ENCODE measurements at places on chromosomes 5 and 9.

DNA sequence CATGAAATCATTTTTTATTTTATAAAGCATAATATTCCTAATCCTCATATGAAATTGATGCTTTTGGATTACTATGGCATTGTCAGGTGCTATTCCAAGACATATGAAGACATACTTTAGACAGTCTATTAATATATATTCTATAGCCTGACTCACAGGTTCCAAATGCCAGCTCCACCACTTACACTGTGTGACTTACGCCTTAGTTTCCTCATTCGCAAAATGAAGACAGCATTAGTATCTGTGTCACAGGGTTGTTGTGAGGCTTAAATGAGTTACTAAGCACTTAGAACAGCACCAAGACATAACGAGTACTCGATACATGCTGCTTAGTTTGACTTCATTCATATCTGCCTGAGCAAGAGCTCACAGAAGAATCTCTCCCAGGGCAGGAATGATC lies 132.2 kb upstream of the PTGER4 start:
- no peak for DNase-seq

GRCh38 chr9:86238861-86239770 lies 20.3 kb downstream of the C9orf153 start:
- DNase-seq, result no peak

- DNase-seq, result no peak
Observed at GRCh38 chr9:137307255-137308056, 5.4 kb upstream of the NRARP start.

DNA sequence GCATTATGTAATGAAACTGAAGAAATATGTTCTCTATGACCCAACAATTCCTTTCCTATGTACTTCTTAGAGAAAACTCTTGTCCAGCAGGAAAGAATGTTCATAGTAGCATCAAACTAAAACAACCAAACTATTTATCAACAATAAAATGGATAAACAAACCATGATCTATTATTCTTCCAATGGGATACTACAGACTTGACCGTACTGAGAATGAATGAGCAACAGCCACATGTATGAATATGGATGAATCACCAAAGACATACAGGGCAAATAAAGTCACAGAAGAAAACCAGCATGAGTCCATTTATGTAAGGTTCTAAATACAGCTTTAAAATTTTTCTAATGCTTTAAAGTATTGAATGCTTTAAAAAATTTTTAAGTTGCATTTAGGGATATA lies 73.6 kb upstream of the SUSD1 start:
- no peak for DNase-seq

DNA sequence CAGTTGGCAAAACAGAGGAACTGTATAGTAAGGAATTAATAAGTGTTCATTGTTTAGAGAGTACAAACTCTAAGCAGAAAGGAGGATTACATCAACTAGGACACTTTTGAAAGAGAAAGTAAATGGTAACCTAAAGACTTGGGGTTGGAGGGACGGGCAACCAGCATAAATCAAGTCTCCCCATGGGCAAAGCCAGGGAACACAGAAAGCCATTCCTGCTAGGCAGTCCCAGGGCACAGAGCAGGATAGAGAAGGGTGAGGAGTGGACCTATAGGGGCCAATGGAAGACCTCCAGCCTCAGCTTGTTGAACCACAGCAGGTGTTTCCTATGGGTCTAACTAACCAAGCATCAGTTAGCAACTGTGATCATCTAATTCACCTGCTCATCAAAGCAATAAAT lies 9.2 kb upstream of the ERAP1 start:
- DNase-seq, result no peak

DNA sequence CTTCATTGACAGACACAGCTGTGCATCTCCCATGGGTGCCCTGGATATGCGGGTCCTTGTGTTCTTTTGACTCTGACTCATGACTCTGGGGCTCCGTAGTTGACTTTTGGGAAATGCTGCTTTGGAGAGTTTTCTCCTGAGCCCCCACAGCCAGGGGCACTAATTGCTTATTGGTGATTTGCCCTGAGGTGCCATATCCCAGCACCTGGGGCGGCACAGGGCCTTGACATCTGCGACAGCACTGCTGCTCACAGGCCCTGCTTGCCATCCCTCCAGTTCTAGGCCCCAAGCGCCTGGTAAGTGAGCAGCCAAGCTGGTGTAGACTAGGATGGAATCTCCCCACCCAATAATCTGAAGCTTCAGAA lies 75.1 kb downstream of the AMBP start:
- DNase-seq, result no peak

GRCh38 chr5:80837679-80838078 lies 122.5 kb upstream of the RASGRF2 start:
- DNase-seq, result no peak

- no peak for DNase-seq
Observed at GRCh38 chr5:71925608-71926091, 181.6 kb upstream of the MAP1B start.

DNA sequence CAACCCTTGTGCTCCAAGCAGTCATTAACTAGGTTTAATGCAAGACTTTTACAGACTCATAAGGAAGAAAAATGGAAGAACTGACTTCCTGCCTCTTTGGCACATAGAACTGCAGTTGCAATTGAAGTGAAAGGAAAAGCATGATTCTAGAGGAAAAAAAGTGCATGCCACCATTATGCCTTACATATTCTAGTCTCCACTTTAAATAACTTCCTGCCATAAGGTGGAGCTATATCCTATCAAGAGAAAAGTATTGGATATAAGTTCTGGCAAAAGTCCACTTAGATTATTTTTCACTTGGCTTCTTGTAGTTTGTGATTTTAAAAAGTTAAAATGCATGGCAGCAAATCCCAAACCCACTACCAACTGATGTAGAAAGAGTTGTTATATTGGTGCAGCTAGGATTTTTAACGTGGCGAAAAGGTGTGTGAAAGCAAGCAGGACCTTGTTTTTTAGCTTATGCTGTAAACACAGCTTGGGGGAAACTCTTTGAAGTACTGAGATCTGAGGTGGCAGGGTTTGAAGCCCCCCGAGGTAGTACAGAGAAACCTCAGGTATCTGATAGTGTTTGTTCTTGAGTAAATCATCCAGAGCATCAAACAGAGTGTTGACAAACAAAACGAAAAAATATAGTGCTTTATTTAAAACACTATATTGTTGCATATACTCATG lies 117.9 kb downstream of the ANXA1 start:
- peak; percentile 10 for DNase-seq

- DNase-seq, result no peak
Observed at GRCh38 chr9:128742401-128742800, 18.5 kb upstream of the ZDHHC12 start.

DNA sequence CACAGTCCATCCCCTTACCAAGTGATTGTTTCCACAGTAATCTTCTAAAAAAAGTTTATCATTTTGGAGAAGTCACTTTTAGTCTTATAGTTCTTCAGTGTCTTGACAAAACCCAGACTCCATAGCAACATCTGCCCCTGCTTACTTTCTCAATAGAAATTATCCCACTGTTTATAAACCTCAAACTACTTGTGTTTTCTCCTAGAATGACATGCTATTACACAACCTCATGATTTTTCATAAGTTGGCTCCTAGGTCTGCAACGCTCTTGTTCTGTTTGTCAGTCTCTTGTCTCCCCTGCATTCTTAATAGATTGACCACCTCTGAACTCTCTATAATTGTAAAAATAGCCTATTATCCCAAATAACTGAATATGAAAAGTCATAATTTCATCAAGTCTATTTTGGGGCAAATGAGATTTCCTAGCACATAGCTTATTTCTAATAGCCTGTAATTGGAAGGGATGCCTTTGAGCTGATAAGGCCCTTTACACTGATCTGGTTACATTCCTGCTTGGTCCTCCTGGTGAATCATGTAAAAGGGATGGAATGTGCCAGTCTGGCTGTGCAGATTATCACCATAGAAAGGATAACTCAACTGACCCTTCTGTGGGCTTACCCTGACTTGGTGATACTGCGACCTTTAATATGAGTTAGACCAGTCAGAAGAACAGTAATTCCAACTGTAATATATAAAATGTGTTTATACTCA lies 69.6 kb downstream of the CHSY3 start:
- DNase-seq, result no peak

DNA sequence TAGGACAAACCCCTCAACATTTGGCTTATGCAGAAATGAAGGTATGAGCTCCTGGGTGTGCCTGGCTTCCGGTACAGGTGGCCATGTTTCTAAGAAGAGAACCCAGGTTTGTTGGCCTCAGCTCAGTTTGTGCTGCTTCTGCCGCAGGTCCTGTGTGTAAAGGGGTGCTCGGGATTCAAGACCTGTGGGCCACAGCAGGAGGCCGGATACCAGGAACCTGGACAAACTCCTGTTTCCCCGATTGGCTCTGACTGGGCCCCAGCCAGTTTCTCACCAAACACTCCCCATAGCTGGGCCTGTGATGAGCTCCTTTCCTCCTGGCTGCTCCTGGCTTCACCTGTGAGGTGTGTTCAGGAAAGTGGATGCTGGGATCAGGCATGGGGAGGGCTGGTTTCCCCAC lies 271.2 kb upstream of the IRX2 start:
- no peak for DNase-seq

DNA sequence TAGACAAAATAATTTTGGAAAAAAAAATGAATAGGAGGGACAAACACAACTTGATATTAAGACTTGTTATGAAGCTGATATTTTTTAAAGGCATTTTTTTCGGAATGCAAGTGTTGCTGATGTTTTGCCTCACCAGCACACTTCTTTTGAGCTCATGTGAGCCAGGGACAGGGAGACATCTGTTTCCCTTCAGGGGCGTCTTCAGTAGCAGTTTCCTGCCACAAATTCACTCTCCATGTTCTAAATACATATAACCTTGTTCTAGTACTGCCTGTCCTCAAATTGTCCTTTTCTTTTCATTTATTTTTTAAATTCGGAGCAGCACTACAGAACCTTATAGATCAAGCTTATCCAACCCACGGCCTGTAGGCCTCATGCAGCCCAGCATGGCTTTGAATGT lies 316.0 kb upstream of the PAPPA start:
- DNase-seq, result no peak

DNA sequence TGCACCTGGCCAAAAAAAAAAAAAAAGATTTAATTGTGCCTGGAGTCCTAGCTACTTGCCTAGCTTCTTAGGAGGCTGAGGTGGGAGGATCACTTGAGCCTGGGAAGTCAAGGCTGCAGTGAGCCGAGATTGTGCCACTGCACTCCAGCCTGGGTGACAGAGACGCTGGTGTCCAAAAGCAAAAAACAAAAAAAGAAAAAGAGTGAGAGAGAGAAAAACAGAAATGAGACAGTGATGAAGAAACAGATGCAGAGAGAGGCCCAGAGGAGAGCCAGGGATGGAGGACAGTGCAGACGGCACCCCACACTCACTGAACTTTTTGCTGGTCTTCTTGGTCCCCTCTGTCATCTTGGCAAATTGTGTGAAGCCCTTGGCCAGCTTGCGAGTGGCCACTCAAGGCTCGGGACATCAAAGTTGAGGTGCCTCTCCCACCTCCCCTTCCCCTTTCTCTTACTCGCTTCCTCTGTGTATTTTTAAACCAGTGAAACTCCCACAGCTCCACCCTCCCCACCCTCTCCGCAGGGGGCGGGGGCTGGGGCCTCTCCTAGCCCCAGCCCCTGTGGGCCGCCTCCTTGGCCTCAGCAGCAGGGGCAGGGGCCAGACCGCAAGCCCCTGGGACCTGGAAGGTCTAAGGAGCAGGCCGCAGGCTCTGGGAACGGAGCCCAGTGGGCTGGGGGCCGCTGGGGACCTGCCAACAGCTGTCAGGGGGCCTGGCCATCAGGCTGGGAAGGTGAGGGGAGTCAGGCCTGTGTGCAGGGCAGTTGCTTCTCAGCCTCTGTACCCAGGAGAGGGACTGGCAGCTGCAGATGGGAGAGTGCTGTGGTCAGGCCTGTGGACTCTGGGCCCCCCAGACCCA lies at the start of gene SH2D3C:
TSS of gene SH2D3C (minus strand) at position 387 of the 856 bp plus-strand sequence. CDS start at position 348, 39 bp downstream.
- DNase-seq, result no peak

DNA sequence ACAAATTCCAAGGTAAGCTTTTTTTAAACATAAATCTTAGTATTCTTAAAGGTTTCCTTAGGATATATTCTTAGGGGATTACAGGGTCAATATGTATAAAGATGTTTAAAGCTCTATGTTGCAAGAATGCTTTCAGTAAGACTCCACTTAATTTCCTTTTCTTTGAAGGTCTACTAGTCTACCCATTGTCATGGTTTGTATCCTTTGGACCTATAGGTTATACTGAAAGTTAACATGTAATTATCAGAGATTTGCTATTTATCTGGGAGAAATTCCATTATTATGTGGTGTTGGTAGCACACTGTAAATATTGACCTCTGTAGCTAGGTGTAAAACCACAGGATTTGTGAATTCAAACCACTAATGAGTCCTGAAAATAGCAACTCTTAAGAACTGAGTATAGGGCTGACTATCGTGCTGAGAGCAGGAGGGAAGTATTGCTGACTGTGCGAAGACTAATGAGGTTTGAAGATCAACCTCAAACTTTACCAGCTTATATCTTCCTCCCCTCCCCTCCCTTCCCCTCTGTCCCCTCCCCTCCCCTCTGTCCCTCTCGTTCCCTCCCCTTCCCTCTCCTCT lies 85.6 kb downstream of the GADD45G start:
- no peak for DNase-seq

DNA sequence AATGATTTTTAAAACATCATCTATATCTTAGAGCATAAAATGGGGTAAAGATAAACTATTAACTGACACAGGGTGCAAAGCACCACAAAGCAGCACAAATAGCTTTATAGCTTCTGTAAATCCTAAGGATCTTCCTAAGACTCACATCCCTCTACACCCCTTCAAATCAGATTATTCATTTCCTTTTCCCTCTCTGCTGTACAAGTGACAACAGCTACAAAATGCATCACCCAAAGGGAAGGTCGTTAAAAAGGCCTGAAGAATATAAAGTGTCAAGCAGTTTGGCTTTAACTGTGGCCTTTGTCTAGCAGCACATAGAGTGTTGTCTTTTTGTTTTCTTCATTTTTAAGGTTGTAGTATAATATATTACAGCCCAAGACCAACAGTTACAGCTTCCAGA lies 422.1 kb downstream of the PDE4D start:
- no peak for DNase-seq

DNA sequence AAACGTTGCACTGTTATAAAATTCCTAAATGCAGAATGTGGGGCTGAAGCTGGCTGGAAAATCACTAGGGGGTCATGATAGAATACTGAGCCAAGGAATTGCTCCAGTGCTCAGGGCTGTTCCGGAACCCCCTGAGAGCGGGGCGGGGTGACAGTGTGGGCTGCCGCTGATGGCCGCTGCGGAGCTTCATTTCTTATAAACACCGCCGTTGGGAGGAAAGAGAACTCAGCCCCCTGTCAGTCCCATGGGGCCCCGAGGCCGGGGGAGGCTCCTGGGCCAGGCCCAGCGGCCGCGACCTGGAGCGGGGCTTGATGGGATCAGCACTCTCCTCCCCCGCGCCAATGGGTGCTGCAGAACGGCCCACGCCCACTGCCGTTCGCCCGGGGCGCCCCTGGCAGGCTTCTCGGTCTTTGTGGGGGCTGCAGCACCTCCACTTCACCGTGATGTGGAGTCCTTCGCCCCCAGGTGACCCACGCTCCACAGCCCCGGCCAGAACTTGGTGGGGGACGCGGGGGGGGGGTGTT lies 5.2 kb upstream of the IRF1 start:
- peak; percentile 52 for DNase-seq

All from DMS153 (cell line).